ENCODE measurements at places on chromosomes 2 and 18.

DNA sequence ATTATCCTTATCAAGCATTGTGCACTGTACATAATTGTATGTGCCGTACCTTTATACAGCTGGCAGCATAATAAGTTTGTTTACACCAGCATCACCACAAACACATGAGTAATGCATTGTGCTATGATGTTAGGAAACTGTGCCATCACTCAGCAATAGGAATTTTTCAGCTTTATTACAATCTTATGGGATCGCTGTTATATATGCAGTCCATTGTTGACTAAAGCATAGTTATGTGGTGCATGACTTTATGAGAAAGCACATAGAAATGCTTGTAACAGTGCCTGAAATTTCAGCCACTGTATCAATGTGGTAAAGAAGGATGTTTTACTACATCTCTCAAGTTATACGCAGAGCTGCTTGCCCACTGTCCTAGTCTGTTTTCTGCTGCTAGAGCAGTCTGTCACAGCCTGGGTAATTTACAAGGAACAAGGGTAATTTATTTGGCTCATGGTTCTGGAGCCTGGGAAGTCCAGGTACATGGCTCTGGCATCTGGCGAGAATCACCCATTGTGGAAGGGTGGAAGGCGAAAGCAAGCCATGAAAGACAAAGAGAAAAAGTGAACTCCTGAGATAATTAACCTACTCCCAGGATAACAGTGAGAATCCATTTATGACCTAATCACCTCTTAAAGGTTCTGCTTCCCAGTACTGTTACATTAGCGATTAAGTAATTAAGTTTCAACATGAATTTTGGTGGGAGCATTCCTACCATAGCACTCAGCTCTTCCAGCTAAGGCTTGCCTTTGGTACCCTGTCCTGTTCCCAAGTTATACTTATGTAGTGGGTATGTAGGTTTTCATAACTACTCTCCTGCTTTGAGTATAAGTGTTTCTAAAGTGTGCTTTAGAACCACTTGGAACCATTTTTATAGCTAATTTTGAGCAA lies 4.6 kb downstream of the MAP3K20 start:
- peak; percentile 63 for DNase-seq

DNA sequence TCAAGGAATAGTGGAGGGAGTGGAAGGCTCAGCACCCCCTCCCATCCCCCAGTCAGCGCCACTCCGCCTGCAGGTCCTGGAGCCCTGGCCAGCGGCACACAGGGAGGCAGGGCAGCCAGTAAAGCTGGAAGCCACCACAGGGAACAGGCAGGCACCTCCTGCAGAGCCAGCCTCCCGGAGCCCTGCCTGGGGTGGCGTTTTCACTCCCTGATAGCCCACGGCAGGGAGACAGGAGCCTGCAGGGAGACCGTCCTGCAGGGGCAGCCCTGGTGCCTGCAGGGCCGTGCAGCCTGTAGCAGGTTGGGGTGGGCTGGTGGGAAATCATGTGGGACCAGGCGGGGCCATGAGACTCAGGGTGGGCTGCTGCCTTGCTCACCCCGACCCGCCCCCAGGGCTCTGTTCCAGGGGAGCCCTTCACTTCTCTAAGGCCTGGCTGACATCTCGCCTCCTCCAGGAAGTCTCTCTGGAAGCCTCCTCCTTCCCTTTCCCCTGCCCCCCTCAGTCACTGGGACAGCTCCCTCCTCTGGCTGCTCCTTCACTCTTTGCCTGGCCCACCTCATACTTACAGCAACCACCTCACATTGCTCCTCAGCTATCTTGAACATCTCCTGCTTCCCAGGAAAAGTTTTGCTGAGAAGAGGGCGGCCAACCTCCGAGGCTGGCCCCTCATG lies 221.0 kb downstream of the GLI2 start:
- DNase-seq: no peak

GRCh38 chr2:30444273-30444672 lies 2.8 kb upstream of the LCLAT1 start:
- no peak for DNase-seq

DNA sequence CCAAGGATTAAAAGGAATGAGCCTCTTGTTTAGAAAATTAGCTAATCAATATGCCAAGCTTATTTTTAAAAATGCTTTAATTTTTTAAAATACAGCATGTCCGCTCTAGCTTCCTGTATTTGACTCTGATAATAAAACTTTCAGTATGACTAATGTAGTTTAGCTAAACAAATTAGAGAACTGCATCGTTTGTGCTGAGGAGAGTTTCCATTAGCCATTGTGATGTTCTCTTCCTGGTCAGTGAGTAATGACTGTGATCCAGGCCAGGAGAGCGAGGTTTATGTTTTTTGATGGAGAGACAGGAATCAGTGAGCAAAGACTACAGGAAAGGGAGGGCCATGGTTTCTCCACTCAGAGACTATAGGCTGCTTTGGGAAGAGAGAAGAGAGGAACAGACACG lies 237.2 kb upstream of the ETAA1 start:
- DNase-seq: no peak

DNA sequence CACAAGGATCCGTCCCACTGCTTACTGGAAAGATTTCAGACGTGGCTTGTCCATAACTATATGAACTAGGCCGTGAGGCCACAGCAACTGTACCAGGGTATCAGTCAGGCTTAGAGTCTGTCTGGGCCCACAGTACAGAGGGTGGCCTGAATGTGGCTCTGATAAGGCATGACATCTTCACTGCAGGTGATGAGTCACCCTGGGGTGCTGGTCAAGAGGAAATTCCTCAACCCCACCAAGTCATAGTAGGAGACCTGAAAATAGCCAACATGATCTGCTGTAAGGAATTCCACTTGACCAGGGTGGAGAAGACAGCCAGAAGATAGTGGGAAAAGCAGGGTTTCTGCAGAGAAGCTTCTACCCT lies 107.7 kb downstream of the INHBB start:
- no peak for DNase-seq

DNA sequence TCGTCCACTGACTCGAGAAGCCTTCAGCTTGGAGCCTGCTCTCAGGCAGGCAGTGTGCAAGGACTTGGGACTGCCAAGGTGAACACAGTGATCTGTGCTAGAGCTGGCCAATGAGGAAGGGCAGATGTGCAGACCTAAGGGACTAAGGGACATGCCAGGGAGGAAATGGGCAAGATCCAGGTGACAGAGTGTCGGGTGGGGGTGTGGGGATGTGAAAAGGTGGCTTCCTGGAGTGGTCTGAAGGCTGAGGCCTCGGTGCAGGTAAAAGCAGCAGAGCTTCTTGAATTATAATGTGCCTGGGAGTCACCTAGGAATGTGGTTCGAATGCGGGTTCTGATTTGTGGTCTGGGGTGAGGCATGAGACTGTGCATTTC lies 42.0 kb downstream of the STEAP3 start:
- DNase-seq: no peak

- DNase-seq: no peak
Measured at GRCh38 chr18:66533693-66534092, 70.2 kb downstream of the CDH19 start.

DNA sequence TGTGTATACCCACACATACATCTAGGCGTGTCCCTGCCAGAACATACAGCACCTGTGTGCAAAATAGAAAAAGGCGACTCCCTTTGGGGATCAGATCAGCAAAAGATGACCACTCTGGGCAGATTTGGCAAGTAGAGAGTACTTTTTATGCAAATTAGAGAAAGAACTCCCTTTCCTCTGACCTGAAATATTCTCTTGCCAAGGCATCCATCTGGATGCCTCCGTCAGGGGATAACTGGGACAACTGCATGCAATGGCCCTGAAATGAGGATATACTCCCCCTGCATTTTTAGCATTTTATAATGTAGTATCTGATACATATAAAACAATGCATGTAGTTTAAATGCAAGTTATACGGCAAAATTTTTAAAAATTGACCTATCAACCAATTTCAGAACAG lies 247.7 kb downstream of the ICOS start:
- DNase-seq: no peak

DNA sequence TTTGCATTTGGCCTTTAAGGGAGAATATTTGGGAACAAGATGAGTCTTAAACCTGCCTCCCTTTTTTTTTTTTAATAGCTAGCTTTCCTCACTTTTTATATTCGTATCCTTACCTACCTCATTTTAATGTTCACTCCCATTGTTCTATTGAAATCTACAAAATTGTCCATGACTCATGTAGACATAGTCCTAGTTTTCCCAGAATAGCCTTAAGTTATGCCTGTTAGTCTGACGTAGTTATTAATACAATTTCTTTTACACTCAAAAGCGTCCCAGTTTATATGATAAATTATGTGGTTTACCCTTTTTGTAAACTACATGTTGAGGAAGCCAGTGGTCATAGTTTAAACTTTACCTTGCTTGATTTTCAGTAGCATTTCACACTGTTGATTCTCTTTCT lies 73.4 kb downstream of the UBR3 start:
- no peak for DNase-seq

DNA sequence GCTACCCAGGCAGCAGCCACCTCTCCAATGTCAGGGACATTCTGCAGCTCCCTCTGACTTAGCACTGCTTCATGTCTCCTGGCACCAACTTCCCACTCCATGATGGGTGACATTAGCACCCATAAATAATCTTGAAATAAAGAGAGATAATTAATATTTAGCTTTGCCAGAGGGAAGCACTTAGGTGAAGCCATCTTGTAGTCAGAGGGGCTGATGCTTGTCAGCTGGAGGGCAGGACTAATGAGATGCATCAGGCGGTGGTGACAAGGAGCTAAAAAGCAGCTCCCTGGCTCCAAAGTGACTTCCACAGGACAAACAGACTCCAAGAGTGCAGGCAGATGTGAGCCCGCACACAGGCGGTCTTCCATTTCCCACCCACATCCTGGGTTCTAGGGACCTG lies 153.0 kb upstream of the ID2 start:
- no peak for DNase-seq

- no peak for DNase-seq
Measured at GRCh38 chr2:65438137-65438899, 5.9 kb upstream of the SPRED2 start.

DNA sequence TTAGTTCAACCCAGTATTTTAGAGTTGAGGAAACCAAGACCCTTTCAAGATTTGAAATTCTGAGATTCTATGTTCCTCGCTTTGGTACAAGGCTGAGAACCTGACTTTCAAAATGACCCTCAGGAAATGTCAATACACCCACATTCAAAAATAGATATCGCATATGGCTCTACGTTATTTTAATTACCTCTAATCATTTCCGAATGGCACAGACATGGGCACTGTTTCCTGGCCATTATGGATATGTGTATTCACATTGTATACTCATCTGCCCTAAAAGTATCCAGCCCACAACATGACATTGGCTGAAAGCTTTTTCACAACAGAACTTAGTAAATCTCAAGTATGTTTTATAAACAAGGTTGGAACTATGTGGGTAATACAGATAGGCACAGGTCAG lies 6.7 kb downstream of the KLF7 start:
- DNase-seq: no peak

GRCh38 chr18:77811503-77811902 lies 561.9 kb downstream of the GALR1 start:
- DNase-seq: no peak

DNA sequence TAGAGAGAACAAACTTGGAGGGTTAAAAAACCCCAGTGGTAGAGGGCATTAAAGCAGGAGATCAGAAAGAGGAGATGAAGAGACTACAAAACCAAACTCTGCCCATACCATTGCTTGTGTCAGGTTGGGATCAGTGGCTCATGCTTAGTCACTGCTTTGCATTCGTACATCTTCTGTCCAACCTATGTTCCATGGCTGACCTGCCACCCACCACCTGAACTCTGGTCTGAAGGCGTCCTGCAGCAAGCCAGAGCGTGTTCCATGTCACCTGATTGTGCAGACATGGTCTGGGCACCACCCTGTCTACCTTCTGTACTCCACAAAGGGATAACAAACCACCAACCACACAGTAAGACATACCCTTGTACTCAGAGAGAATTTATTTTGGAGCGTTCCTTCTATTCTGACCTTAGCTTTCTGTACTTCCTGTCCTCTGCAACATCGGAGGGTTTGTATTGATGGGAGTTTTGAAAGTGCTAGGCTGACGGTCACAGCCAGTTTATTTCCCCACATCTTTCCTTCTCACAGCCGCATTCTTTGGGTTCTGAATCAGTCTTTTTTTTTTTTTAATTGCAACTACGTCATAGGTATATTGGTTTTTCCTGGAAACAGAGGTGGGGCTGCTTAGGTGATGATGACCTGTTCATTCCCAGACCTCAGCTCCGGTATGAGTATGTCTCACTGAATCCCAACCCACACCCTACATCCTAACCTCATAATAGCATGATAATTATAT lies 88.3 kb downstream of the SOWAHC start:
- DNase-seq: no peak

DNA sequence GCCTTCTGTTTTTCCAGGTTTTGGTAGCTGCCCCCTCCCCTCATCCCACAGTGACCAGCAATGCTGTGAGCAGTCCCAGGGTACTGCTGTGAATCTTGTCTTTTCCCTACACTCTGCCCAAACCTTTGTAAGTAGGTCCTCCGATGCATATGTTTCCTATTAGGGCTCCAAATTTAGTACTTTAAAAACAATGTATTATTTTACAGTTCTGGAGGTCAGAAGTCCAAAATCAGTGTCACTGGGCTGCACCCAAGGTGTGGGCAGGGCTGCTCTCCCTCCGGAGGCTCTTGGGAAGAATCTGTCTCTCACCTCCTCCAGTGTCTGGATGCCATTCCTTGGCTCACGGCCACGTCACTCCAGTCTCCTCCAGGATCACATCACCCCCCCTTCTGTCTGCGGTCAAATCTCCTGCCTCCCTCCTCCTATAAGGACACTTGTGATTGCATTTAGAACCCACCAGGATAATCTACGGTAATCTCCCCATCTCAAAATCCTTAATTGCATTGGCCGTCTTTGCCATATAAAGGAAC lies 208.5 kb downstream of the SH3BP4 start:
- DNase-seq: no peak

GRCh38 chr2:157815421-157815820 lies 60.7 kb downstream of the ACVR1 start:
- no peak for DNase-seq

DNA sequence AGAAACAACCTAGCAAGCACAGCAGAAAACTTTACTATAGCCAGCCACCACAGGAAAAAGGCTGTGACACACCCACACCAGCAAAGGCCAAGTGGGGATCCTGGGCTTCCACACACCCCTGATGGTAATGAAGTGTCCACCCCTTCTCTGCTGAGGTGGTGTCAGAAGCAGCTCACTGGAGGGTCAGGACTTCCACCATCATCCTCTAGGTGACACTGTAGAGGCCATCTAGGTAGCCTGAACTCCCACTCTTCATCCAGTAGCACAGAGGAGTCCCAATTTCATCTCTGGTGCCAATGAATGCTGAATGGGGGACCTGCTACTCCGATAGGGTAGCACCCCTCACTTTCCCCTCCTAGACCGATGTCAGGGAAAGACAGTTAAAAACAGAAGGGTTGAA lies 1544.4 kb downstream of the LRP1B start:
- DNase-seq: no peak

GRCh38 chr2:59585655-59586054 lies 967.8 kb downstream of the BCL11A start:
- DNase-seq: no peak

DNA sequence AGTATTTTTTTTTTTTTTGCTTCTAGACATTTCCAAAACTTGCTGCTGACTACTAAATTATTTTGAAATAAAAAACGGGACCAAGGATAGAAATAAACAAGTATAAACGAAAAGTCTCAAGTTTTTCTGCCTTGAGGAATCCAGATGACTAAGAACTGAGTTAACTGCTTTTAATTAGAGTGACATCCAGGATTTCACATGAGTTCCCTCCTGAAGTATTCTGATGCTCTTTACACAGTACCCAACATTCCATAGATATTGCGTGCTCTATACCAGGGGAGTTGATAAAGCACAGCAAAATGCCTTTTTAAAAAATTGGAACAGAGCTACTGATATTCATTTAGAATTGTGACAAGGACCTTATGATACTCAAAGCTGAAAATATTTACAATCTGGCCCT lies 618.0 kb downstream of the CCDC85A start:
- DNase-seq: no peak

GRCh38 chr2:18345848-18346247 lies 214.6 kb downstream of the RDH14 start:
- DNase-seq: no peak

Measured in brain pericyte (primary cell).